ENCODE measurements at places on chromosomes 1 and 21.

GRCh38 chr1:25573591-25573930 is 30.2 kb downstream of the LDLRAP1 start:
- DNase-seq, result no peak

GRCh38 chr1:239268941-239269340 is 117.4 kb upstream of the CHRM3 start:
- DNase-seq, result no peak

DNA sequence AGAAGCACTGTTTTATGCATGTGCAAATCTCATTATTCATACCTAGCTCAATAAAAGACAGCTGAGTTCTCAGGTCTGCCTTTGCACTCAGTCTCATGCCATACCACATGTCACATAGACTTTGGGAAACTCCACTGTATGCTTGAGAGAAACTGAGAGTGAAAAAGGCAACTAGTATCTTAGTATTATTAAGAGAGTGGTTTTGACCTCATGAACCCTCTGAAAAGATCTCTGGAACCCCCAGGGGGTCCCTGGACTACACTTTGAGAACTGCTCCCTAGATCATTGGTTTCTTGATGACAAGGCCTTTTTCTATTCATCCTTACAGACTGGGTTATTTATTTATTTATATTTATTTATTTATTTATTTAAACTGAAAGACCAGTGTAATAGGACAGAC is 3.7 kb upstream of the RHEX start:
- DNase-seq, result no peak

DNA sequence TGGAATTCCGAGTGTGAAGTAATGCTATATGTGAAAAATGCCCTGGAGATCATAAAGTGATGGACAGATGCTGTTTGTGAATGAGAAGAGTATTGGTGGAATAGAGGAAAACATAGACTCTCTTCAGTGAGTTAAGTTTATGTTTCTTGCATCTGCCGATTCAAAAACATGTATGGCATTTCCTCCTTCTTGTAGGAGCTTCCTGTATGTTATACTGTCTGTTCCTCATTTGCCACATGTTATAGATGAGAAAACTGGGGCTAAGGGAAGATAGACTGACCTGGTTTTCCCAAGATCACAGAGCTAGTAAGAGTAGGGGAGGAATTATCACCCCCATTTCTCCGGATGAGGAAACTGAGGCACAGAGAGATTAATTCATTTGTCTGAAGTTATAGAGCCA is 41.1 kb upstream of the IL20 start:
- DNase-seq, result no peak

GRCh38 chr1:173205146-173206051 is 1.7 kb downstream of the TNFSF4 start:
- no peak for DNase-seq

DNA sequence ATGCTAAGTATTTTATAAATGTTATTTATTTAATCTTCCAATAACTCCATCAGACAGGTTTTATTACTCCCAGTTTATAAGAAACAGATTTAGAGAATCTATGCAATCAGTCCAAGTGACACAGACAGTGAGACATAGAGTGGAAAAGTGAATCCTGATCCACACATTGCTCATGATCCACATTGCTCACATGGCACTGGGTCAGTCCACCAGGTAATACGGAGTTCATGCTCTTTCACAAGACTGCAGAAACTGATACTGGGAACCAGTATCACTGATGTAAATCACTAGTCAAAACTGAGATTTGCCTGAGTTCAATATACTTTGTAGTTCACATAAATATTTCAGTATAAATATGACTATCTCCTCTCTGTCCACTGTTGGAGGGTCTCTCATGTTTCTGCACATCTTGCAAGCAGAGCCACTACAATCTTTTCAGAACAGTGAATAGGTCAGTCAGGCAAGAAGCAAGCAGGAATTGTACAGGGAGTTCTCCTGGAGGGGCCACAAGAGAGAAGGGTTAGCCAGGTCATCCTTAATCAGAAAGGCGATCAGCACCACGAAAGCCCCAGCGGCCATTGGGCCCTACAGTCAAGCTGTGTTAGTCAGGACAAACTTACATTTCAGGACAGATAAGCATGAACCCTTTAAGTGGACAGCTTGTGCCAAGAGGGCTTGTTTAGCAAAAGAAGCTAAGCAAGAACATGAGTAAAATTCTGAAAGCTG is 275.4 kb upstream of the NR5A2 start:
- DNase-seq, result no peak

DNA sequence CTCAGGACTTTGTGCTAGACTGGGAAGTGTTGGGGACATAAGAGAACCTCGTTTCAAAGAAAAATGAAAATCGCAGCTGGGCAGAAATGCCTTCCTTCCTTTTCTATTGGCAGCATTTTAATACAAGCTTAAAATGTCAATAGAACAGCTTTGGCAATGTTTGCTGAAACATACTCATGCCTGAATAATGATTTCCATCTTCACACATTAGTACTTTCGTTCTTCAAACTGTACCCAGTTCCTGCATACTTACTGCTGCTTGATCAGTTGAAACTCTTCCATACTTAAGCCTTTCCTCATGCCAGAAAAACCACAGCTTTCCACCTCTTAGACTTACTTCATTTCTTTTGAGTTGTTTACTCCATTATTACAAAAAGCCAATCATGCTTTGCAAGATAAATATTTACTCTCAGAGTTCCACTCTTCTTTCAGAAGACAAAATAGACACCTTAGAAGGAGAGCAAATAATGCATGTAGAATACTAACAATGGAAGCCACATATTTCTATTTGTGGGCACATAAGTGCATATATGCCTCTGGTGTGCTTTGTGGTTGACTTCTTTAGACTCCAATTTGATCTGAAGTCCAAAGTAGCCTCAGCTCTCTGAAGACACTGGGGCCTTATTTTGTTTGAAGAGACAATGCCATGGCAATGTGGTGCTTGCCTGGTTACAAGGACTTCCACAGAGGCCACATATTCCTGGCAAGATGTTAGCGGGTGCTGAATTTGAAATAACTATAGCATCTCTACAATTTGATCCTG is 22.7 kb upstream of the CD55 start:
- no peak for DNase-seq
